ENCODE measurements at places on chromosomes 1 and 21. TPM values are rescaled to one million over a fixed set of nuclear protein-coding genes. Genes with fewer than 3 reads are reported as not detected.

GRCh38 chr1:117059334-117059677, 820 bp upstream of the TTF2 start:
- DNase-seq, result peak; percentile 72

- DNase-seq, result no peak
These were observed 44.5 kb downstream of the PHTF1 start for GRCh38 chr1:113714606-113715269.

DNA sequence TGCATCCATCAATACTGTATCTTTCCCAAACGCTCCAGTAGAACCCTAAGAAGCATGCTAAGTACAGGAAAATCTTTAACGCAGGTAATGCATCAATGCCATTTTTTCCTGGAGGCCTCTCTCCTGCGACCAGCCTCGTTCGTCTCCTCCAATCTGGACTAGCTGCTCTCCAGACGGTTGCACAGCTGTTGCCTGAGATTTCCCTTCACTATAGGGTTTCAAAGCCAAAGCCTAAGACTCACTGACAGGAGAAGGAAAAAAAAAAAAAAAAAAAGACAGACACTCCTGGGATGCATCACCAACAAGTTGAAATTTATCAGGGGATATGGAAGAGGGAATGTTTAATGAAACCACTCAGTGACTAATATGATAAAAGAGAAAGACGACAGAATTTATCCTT, 93.0 kb downstream of the APP start:
- DNase-seq, result no peak

The TNFSF4 gene
- polyA plus RNA-seq, result 1.2 TPM

DNA sequence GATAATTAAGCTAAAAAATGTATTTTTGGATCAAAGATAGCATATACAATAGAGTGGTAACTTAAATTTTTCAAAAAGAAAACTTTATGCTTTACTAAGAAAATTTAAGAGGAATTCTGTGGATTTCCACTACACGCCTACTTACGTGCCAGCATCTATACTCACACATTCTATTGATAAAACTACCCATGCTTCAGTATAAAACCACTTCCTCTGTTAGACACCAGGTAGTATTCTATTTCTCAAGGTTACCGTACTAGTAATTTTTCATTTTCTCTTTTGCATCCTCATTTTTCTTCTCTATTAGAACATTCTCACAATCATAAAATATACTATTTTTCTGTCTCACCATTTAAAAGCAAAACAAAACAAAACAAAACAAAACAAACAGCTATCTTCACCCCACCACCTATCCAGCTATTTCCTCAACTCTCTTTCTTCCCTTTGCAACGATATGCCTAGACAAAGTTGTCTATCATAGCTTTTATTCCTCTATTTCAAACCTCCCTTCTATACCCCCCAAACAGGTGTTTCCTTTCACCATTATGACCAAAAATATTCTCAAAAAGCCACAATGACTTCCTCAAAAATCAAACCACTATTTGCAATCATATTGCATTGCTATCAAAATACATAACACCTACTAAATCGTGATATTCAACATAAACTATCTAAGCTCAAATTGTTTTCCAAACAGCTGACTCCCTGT, 1652.0 kb downstream of the MRPL39 start:
- peak; percentile 69 for DNase-seq

DNA sequence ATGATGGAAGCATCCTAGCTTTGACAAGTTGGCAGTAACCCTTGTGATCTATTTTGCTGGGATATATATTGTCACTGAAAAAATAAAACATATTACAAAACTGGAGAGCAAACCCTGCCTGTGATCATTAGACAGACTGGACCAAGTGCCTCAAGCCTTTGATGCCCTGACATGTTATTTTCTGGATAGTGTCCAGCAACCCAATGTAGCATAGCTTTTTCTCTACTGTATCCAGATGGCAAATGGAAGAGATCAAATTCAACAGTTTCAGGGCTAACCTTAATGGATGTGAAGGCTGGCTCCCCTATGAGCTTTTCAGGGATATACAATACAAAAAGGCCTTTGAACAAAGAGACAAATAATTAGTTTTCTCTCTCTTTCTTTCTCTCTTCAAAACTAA, 25.1 kb downstream of the WARS2 start:
- DNase-seq, result no peak

The L1TD1 gene
- not detected for polyA plus RNA-seq

DNA sequence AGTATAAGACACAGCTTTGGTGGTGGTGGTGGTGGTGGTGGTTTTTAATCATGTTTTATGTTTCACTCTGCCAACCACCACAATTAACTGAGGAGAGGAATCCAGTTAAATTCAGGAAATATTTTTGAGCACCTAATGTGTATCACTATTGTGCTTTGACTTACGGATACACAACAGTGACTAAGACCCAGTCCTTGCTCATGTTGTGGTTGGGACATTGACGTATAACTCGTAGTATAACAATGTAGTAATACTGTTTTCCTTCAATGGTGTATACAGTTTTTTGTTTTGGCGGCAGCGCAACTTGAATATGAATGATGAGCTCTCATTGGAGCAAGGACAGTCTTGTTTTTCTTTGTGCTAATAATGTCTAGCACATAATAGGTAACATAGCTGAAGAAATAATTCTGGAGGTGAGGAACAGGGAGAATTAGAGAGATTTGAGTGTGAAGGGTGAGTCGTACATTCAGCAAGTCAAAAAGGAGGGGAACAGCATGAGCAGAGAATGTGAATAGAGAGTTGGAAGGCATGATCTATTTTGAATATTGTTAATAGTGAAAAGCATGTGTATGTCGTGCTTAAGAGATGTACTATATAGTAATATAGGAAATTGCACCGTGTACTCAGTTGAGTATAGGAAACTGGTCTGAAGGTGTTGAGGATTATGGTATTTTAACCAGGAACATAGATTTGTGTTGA, 5.5 kb downstream of the CACYBP start:
- no peak for DNase-seq

DNA sequence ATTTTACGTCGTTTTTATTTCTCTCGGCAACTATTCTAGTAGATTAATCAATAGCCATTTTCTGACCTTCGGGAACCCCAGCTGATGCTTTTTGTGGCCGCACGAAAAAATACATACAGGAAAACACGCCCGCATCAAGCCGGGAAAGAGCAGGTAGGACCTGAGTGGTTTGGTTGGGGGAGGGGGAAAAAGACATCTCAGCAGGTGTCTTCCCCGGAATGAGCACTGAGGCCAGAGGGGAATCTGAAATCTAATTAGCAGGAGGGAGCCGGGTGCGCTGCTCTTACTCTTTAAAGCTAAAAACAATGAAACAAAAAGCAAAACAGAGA, 618 bp upstream of the FOXD3 start:
- DNase-seq, result no peak

The KRTAP13-2 gene
- not detected for polyA plus RNA-seq

The SWT1 gene
- 4.5 TPM for polyA plus RNA-seq

DNA sequence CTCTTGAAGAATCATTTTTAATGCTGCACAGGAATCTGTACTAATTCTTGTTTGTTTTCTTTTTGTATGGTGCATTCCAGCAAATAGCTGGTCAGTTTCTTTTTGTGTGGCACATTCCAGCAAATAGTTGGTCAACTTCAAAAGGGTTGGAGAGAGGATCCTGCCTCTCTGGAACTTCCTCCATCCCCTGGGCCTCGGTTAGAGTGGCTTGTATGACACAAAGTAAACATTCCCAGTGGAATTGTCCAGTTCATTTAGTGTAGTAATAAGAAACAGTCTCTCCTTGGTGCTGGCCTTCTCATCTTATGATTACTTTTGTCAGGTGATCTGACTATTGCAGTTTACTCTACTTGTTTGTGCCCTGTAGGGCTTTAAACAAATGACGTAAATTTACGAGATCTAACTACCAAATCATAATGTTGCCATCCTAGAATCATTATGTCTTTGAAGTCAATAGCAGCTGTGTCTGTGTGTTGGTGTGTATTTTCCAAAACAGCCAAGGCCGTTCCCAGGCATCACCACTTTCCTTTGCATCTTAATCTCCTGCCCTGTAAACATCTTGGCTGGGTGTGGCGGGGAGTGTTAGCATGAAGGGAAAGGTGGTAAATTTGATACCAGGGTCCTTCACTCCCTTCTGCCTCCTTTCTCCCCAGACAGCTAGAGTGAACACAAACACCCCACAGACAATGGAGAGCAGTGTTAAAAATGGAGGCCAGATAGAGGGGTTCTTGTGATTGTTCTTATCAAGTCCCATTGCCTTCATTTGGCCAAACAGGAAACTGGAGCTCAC, 77.9 kb downstream of the CDC7 start:
- no peak for DNase-seq

All from naive B cell (primary cell).